ENCODE measurements at places on chromosomes 11 and 22.
A peak's percentile ranks its signal among the peaks of the same experiment; 100 is the strongest.

DNA sequence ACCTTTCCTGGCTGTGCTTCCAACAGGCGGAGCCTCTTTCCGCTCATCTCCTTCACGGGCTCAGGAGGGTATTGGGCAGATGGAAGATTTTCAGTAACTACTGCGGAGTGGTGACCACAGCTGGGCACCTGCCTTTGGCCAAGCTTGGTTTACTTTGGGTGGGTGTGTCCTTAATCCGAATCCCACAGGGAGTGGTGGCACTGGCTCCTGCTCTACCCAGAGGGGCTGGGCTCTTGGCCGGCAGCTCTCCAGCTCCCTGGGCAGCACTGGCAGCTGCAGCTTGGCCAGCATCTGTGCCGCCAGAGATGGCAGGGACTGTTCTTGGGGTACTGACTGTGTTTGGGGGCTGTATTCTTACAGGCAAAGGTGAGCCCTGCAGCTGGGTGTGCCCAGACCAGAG, 29.8 kb downstream of the BID start:
- no peak for DNase-seq

DNA sequence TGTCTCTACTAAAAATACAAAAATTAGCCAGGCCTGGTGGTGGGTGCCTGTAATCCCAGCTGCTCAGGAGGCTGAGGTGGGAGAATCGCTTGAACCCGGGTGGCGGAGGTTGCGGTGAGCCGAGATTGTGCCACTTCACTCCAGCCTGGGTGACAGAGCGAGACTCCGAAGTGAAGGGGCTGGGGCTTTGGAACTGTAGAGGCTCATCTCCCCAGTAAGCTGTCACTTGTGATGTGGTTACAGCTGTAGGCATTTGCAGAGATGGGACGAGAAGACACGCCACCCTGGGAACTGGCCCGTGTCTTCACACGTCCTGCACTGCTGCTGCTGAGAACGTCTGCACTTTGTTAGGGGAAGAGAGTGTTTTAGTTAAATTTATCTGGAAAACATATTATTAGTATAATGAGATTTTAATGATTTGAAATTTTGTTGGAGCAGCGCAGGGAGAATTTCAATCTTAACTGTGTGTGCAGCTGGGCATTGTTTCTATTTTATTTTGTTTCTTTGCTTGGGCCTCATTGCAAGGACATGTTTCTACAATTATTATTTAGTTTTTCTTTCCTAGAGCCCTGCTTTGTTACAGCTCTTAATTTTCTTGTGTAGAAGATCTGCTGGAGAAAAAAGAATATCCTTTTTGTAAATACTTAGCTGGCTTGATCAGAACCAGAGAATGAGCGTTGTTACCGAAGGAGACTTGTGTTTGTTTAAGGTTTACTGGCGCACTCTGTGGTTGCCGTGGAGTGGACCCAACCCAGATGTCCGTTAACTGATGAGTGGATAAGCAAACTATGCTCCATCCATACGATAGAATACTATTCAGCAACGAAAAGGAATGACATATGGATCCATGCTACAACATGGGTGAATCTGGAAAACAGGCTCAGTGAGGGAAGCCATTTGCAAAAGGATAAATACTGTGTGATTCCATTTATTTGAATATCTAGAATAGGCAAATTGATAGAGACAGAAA, 18.4 kb downstream of the PARVB start:
- DNase-seq: no peak

DNA sequence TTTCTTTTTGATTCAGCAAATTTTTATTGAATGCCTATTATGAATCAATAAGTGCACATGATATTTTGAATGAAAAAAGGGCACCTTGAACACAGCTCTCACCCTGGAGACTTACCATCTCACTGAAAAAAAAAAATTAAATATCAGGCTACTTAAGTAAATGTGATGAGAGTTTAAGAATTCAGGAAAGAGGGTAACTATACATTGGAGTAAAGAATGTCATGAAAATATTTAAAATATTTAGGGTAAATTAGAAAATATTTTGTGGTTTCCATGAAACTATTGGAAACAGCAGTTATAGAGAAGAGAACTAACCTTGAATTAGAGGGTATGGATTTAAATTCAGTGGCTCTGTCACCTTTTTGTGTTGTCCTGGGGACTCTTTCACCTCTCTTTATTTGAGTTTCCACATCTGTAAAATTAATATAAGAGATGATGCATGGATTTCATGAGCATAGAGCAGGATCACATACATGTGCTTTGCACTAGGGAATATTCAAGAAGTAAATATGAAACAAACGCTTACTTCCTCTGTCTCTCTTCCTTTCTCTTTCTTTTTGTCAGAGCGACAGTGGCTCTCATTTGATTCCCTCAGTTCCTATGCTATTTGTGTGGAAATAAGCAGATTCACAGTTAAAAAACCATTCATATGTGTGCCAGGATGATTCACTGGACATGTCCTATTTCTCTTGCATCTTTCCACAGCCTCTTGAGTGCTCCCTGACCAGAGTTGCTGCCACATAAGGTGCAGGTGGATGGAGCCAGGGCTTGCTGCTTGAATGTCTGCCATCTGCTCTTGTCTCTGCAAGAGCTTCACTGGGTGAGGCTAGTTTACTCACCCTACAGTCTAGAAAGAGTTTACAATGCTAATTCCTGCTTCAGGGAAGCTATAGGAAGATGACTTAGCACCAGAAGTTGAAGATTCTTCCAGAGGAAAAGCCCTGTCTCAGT, 533.1 kb downstream of the ETS1 start:
- no peak for DNase-seq

DNA sequence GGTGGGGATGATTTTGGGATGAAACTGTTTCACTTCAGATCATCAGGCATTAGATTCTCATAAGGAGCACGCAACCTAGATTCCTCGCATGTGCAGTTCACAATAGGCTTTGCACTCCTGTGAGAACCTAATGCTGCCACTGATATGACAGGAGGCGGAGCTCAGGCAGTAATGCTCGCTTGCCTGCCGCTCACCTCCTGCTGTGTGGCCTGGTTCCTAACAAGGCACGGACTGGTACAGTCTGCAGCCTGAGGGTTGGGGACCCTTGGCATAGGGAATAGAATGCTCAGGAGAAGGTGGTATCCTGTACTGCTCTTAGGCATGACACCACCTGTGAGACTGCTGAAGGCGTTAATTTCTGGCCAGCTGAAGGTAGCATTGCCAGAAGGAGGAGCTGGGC, 47.0 kb downstream of the STIM1 start:
- DNase-seq: no peak

GRCh38 chr11:122814401-122814800, 23.9 kb upstream of the CRTAM start:
- DNase-seq: no peak

- DNase-seq: no peak
These were observed 41.6 kb downstream of the PRCP start for GRCh38 chr11:82858556-82859091.

DNA sequence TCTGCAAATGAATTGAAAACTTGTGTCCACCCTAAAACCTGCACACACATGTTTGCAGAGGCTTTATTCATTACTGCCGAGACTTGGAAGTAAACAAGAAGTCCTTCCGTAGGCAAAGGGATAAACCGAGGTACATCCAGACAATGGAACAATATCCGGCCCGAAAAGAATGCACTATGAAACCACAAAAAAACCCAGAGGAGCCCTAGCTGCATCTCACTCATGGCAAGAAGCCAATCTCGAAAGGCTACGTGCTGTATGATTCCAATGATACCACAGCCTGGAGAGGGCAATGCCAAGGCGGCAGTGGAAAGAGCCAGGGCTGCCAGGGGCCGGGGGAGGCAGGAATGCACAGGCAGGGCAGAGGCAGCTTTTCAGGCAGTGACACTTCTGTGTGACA, 3.2 kb upstream of the MRPL23 start:
- DNase-seq: no peak

DNA sequence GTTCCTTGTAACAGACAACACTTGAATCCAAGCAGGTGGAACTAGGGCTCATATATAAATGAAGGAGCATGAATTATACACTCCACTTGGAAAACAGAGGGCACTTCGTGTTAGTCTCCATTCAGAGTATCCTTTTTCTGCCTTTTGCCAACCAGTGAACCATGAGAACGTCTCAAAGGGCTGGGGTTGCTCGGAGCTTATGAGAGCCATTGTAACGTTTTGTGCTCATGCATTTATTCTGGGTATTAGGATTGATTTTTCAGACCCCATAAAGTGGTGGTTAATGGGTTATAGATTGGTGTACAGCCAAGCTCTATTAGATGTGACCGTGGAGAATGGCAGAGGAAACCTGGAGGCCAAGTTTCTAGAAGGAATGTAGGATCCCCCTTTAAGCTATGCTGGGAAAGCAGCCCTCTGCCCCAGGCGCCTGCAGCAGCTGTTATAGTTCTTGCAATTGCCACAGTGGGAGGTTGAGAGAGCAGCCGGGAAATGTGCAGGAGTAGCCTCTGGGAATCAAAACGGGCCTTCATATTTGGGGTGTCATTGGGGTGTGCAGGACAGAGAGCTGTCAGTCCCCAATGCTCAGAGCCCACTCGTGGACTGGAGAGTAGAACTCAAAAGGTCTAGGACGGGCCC, 54.6 kb upstream of the ASPHD2 start:
- DNase-seq: no peak

- DNase-seq: peak; percentile 10
These were observed 67.7 kb upstream of the CLNS1A start for GRCh38 chr11:77705195-77705875.

GRCh38 chr22:22110548-22111266, 128.1 kb upstream of the TOP3B start:
- DNase-seq: peak; percentile 34

GRCh38 chr22:47401976-47402770, 639.7 kb downstream of the TBC1D22A start:
- no peak for DNase-seq

DNA sequence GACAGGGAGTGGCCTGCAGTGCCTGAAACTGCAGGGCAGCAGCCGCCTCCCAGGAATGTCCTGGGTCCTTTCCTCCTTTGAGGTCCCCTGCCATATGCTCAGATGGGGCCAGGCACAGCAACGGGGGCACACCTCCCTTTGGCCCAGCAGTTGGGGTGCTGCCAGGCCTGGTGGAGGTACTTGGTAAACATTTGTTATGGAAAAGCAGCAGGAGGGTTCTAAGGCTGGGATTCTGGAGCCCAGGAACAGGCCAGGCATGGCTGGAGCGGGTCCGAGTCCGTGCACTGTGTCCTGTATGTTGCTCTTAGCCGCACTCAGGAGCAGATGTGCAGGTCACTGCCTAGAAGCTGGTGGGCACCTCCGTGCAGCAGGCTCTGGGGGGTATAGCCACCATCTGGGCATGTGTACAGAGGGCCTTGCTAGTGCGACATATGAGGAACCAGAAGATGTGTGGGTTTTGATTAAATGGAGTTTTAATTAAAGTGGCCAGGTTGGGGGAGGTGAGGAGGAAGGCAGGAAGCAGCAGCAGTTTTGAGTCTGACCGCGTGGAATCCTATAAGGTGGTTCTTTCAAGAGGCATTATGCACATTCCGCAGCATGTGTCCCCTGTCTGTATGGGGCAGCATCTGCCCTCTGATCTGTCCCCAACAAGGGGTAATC, 1.5 kb downstream of the ADORA2A start:
- DNase-seq: no peak

GRCh38 chr11:97860237-97860636, 1160.5 kb upstream of the CNTN5 start:
- DNase-seq: no peak

DNA sequence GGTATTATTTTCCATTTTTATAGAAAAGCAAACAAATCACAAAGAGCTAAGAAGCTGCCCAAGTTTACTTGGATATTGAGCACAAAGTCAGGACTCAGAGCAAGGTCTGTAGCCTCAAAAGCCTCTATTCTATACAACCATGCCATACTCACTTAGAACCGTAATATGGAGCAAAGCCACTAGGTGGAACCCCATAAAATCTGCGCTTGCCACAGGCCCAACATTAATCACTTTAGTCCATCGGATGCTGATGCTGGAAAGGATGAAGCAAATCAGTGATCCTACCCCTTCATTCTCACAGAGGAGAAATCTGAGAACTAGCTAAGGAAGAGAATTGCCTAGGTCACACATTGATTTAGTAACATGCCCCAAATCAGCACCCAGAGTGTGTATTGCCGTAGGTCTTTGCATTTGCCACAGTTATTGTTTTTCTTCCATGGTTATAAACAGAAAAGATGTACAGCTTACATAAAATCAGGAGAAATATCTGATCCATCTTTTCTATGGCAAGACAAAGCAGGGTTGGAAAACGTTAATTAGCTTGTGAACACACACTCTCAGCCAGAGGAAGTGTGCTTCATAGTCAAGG, 56.7 kb upstream of the RAB38 start:
- DNase-seq: no peak

DNA sequence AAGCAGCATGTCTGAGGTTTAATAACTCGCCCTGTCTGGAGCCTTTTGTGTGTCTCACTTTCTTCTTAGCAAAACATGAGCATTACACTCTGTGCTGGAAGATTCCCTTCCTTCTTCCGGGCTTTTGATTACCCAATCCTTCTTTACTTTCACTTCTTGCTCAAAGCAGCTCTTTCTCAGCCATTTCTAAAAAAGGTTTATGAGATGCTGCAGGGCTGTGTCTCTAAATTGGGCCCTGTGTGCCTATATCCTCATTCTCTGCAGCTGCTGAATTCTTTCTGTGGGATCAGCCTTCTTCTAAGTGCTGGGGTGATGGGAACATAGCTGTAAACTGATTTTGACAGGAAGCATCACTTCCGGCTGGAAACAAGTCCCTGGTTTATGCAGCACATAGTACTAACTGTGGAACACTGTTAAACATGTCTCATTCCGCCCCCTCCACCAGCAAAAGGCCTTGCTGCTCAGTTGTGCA, 71.8 kb downstream of the PIWIL4 start:
- DNase-seq: no peak

DNA sequence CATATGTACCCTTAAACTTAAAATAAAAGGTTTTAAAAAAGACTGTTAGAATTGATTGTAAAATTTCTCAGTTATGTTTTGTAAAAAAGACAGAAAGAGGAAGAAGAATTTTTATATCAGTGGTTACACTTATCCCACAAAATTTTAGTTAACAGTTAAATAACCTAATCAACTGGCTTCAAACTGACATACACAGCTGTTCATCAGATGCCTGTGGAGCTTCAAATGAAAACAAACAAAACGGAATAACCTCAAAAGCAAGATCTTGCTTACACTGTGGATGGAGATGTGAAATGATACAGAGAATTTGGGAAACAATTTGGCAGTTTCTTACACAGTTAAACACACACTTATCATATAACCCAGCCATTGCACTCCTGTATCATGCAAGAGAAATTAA, 521.0 kb downstream of the ETS1 start:
- no peak for DNase-seq

DNA sequence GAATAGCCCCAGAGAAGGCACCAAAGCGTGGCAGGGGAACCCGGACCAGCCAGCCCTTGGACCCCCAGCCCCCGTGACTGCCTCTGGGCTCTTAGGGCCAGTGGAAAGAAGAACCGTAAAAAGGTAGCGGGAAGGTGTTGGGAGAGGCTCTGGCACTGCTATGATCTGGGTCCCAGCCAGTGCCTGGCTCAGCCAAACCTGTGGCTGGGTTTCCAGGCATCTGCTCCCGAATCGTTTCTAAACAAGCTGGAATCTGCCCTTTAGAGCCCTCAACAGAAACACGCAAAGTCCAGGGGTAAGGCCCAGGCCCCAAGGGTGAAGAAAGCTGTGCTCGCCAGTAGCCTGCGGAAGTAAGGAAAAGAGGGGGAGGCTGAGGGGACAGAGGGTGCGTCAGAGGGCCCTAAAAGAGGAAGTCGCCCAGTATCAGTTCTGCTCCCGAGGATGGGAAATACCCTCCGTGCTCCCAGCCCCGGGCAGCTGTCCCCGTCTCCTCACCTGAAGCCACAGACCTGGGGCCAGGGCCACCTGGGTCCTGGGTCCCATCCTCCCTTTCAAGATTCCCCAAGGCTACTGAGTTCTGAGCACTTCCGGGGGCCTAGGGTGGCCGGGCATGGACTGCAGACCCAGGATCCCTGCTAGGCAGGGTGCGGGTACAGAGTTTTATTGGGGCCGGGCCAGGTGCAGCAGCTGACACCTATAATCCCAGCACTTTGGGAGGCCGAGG, 24.7 kb downstream of the IL10RA start:
- no peak for DNase-seq
